ENCODE measurements at places on chromosomes 16 and 17.

- no peak for DNase-seq
Measured at GRCh38 chr16:27722892-27723450, 173.0 kb downstream of the KATNIP start.

GRCh38 chr17:51687887-51688286, 427.5 kb downstream of the UTP18 start:
- no peak for DNase-seq

- no peak for DNase-seq
Measured at GRCh38 chr17:44997733-44998520, 29.8 kb upstream of the C1QL1 start.

DNA sequence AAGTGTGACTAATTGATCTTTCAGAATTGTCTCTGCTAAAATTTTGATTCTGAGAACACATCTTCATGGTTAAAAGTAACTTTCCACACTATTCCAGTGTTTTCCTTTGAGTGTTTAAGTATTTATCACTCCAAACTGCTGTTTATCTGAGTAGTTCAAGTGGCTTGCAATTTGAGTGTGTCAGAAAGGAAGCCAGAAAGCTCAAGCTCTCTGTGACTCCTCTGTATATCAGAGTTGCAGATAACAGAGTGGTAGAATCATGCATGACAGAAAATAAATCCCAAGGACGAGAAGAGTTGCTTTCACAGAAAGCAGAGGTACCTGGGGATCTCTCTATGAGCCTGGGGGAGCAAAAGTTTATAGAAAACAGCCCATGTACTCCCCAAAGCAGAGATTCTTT, 130.0 kb downstream of the CYB561 start:
- DNase-seq: no peak

GRCh38 chr16:78731785-78732184, 632.3 kb downstream of the WWOX start:
- DNase-seq: no peak

DNA sequence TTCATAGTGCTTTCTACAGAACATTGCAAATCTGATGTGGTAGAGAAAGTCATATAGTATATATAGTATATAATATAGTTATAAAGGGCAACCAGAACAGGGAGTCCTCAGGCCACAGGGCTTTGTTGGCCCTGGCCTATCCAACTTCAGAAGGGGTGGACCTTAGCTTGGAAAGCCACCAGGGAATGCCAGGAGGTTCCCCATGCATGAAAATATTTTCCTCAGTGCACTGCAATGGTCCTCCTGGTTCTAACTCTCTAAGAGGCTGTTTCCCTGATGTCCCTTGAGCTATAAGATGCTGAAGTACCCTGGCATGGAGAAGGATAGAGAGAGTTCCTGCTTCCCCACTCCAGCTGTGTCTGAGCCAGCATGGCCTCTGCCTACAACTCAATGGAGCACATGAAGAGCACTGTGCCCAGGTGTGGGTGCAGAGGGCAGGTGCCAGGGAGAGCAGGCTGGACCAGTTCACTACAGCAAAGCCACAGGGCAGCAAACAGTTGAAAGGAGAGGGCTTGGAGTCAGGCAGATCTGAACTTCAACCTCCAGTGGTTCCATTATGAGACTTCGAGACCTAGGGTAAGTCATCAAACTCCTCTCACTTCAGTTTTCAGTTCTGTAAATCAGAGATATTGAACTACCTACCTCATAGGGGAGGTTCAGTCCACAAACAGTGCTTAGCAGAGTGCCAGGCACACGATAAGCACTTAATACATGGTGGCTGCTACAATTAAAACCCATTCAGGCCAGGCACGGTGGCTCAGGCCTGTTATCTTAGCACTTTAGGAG, 183.1 kb downstream of the SALL1 start:
- no peak for DNase-seq

- peak; percentile 57 for DNase-seq
Measured at GRCh38 chr17:68344701-68345136, 53.4 kb downstream of the ARSG start.

DNA sequence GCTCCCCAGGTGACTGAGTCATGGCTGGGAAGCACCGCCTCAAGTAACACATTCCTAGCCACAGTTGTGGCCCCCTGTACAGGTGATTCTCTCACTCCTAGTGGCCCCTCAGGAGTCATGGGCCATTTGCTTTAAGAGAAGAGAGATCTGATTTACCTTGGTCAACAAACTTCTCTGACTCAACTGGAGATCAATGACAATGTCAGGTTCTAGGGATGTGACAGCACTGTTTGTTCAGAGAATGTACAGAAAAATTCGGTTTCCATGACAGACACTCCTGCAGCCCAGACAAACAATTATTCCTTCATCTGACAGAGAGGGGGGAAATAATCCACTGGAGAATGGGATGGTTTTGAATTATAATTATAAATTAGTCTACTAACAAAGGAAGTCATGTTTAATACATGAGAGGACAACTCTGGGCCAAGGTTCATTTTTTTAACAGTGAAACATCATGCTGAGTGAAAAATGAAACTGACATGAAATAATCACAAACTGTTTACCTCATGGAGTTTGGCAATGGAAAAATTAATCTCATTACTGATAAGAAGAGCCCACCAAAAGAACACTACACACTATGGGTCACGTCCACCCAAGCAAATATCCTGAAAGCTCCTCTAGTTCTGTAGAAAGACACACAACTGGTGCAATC, 9.7 kb downstream of the ERN1 start:
- peak; percentile 38 for DNase-seq

- no peak for DNase-seq
Measured at GRCh38 chr16:3718019-3718391, 681 bp upstream of the TRAP1 start.

DNA sequence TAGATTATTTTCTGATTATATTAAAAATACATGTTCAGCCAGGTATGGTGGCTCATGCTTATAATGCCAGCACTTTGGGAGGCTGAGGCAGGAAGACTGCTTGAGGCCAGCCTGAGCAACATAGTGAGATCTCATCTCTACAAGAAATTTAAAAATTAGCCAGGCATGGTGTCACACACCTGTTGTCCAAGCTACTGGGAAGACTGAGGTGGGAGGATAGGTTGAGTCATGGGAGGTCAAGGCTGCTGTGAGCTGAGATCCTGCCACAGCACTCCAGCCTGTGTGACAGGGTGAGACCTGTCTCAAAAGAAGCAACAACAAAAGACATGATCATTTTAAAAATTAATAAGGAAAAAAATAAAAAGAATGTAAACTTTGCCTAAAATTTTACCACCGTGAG, 40.7 kb downstream of the PRAC1 start:
- DNase-seq: no peak

DNA sequence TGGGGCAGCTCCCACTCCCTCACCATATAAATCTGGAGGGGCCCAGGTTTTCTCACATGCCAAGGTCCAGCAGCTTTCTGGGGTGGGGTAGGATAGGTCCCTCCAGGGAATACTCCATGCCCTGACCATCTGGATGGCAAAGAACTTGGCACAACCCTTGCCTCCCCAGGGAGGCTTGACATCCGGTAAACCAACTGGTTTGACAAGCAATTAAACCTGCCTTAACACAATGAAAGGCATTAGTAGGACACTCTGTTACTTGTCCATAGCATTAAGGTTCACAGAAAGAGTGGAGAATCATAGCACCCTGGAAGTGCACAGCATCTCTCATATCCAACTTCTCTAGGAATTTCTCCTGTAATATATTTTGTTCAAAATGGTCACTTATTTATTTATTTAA, 63.9 kb upstream of the MAF start:
- DNase-seq: no peak

GRCh38 chr17:42362245-42362961, 25.8 kb downstream of the STAT3 start:
- no peak for DNase-seq

DNA sequence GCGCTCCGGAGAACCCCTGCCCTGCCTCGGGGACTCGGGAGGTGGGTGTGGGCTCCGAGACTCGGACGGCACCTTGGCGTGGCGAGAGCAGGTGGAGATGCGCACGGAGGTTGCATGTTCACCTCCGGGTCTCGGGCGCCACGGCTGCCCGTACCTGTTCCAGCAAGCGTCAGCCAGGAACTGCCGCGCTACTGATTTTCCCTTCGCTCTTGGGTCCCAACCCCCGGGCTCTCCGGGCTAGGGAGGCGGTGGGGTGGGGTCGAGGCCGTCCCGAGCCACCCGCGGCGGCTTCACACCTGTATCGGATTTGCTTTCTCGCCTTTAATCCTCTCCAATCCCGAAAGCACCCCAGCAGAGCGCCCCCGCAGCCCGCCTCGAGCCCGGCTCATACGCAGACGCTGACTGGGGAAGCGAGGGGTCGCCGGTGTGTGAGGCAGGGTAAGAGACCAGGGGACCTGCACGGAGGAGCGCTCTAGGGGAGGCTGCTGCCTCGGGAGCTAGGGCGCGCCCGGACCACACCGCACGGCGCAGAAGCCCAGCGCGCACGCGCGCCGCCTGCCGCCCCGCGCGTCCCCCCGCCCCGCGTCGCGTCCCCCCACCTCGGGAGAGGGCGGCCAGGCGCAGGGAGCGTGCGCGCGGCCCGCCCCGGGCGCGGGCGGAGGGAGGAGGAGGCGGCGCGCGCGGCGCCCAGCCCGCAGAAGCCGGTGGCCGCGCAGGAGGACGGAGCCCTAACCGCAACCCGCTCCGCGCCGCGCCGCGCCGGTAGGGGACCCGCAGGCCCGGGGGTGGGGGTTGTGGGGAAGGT, at the start of gene DUSP14:
DUSP14 (plus strand) TSS at position 695 of the 805 bp plus-strand sequence. CDS start 22,382 bp downstream, outside the sequence.
- DNase-seq: peak; percentile 79

Measured in activated CD8-positive, alpha-beta T cell treated with anti-CD3 and anti-CD28 coated beads for 36 hours (primary cell).